Psoas muscle (tissue), 8 donors: ENCODE measurements at places on chromosomes 11 and 22. TPM values are rescaled to one million over a fixed set of nuclear protein-coding genes. Genes with fewer than 3 reads are reported as not detected.

FAM180B gene
- not detected for total RNA-seq

LRP5 gene
- 19.2 TPM for total RNA-seq

CACNA1I gene
- 0.04 TPM for total RNA-seq

SYT9 gene
- total RNA-seq: not detected

CREB3L1 gene
- 2.2 TPM for total RNA-seq

GGT1 gene
- 0.93 TPM for total RNA-seq

PKDREJ gene
- not detected for total RNA-seq

DNA sequence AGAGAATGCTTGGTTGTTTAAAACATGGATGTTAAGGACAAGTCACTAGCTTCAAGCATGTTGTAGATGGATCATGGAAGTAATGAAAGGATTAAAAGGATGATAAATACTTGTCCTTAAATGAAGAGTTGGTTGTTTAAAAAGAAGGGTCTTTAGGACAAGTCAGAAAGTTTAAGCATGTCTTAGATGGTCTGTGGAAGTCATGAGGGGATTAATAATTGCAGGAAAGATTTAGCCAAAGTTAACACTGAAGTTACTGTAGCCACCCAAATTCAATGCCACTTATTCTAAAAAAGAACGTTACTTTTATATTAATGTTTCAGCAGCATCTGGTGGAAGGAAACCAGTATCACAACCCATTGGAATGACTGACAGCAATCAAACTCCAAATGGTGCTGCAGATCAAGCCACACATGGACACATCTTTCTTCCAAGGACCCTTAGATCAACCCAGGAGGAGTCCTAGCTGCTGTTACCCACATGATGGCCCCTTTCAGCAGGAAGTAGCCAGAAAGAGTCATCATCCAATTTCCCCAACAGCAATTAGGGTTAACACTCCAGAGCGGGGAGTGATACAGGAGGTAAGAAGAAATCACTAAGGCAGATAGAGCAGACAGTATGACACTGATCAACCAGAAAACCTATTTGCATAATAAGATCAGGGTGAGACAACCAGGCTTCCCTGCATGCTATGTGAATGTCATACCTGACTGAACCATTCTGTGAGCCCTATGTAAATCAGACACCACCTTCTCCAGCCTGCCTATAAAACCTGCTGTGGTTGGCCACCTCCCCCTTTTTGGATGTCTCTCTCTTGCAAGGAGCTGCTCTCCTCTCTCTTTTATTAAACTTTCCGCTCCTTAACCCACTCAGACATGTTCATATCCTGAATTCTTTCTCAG lies 88.4 kb upstream of the GNAZ start:
- DNase-seq: no peak

GRCh38 chr11:69110451-69110850 lies 45.3 kb upstream of the SMIM38 start:
- no peak for DNase-seq

DNA sequence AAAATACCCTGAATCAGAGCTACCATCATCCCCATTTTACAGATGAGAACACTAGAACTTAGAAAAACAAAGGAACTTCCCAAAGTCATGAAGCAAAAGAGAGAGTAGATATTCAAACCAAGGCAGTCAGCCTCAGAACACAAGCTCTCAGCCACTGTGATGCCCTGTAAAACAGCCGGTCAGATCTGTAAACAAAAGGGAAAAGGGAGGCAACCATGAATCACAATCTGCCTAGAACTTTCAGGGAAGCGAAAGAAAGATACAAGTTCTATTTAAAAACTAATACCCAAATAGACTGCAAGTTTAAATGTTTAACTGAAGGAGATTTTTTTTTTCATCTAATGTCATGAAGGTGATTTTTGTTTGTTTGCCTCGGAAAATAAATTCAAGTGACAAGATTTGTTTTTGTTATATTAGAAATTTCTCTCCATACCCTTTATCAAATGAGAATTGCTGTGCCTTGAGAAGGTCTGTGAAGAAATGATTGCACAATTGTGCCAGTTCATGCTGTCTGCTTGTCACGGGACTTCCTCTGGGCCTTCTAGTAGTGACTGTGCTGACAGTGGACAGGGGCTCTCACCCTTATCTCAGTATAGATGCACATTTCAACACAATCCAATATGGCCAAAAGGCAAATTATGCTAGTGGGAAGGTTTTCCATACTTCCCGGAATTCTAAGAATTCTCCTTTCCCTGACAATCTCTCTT lies 11.7 kb downstream of the SAA1 start:
- DNase-seq: no peak

DNA sequence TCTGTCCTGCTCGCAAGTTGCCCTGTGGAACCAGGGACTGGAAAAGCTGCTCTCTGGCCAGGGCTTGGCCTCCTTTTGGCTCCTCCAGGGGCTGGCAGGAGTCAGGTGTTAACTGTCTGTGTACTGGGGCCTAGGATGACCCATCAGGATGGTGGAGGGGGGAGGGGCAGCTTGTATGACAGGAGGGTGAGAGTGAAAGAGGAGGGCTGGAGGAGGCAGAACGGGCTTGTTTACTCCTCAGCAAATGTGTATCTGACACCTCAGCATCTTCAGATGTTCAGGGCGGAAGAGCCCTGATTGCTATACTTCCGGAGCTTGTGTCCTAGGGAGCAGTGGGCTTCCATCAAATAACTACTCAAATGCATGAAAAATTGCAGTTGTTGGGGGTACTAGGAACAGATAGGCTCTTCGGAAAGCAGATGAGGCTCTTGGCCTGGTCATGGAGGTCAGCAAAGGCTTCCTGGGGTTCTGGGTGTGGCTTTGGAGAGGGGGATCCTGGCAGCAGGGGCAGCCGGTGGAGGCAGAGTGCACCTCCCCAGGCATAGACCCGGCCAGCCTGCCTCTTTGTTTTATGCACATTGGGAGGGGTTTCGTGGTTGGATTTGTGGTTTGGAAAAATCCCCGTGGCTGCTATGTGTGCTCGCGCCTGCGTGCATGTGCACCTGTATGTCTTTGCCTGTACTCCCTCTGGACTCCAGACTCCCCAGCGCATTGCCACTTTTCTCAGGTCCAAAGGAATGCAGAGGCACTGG lies 31.2 kb downstream of the CD82 start:
- DNase-seq: no peak

DNA sequence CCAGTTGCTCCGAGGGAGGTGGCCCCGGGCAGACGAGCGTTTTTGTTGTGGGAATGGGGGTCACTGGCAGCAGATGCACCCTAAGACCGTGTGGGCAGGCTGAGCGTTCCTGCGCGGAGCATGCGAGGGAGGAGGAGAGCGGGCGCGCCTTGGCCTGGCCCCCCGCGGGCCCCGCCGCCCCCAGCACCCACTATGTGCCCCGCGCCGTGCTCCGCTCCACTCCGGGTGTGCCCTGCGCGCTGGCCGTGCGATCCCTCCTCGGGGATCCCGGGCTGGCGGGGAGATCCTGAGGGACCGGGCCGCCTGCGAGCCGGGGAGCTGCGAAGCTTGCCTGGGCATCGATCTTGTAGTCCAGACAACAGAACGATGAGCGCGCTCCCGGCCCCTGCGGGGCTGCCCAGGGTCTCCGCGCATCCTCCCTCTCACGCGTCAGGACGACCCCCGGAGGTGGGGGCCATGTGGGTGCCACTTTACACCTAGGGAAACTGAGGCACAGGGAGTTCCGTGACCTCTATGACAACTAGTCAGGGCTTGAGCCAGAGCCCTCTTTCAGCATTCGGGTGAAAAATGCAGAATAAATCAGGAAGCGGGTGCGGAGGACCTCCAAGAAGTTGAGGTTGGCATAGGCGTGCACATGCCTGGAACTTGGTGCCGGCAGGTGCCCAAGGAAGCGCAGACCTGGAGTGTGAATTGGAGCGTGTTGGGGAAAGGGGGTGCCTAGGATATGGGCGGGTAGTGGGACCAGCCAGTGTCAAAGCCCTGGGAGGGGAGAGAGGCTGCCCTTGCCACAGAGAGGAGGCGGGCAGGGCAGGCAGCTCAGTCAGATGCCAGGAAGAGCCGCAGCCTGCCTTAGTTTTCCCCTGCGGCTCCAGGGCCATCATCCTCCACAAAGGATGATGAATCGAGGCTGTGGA lies 1.3 kb upstream of the KMT5B start:
- DNase-seq: peak; percentile 23

DNA sequence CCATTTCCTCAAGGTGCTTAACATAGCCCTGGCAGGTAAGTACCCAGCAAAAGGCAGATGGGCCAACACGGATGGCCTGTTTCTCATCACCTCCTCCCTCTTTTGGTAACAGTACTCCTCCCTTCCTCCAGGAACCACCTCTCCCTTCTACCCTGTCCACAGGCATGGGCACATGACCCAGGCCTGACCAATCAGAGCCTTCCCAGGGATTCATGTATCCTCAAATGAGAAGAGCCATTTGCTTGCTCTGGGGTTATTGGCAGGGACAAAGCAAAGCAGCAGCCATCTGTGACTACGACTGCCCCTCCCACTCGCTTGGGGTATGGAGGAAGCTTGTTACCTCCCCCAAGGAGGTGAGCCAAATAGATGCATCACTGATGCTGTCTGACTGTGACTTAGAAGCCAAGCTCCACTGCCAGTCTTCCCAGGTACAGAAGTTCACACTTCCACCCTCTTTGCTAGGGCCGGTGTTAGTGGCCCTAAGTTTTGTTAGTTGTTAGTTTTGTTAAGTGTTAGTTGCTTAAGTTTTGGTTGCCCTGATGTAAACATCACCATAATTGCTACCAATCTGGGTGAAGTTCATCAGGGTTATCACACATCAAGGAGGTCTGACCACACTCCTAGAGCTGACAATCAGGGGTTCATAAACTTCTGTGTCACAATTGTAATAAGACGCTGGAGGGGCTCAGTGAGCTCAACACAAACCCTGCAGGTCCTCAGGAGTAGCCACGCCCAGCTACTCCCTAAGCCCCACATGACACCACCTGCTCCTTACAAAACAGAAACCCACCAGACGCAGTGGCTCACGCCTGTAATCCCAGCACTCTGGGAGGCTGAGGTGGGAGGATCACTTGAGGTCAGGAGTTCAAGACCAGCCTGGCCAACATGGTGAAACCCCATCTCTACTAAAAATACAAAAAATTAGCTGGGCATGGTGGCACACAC lies 57.3 kb downstream of the ARFGAP3 start:
- DNase-seq: no peak

- no peak for DNase-seq
These were observed 409.4 kb downstream of the METTL15 start for GRCh38 chr11:28517621-28518020.

DNA sequence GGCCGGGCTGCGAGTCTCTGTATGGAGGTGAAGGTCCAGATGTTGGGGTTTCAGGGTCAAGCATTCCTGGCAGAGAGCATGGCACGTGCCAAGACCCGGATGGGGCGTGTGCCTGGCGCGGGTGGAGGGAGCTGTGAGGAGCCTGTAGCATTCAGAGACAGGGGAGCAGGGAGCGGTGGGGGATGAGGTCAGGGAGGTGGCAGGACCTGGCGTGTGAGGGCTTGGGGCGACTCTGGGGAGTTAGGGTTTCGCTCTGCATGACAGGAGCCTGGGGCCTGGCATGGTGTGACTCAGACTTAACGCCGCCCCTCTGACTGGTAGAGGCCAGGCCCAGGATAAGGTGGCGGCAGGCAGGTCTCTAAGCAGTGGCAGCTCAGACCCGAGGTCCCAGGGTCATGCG lies 103.0 kb downstream of the KCNQ1 start:
- peak; percentile 11 for DNase-seq

- no peak for DNase-seq
These were observed 13.9 kb downstream of the CRTAM start for GRCh38 chr11:122852074-122852795.

DNA sequence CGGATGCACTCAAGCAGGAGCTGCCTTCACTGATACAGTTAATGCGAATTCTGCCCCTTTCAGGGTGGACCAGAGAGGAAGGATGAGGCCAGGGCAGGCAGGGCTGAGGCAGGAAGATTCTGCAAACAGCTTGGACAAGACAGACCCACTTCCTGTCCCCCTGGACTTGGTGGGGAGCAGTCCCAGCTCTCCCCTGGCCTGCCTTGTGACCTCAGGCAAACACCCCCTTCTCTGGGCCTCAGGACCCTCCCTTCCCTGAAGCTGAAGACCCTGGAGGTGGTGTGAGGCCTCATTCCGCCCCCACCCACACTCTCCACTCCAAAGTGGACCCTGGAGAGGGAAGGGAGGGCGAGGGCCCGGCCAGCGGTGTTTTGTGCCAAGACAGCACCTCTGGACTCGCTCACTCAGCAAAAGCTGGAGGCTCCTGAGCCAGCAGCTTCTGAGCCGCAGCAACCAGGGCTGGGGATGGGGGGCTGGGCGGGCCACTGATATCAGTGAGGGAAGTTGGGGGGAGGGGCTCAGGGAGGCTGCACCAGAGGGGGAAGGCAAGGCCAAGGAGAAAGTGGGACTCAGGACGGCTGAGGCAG lies 8.5 kb downstream of the RAB3IL1 start:
- peak; percentile 63 for DNase-seq

- DNase-seq: no peak
These were observed 29.8 kb downstream of the SIK3 start for GRCh38 chr11:117068303-117068860.

DNA sequence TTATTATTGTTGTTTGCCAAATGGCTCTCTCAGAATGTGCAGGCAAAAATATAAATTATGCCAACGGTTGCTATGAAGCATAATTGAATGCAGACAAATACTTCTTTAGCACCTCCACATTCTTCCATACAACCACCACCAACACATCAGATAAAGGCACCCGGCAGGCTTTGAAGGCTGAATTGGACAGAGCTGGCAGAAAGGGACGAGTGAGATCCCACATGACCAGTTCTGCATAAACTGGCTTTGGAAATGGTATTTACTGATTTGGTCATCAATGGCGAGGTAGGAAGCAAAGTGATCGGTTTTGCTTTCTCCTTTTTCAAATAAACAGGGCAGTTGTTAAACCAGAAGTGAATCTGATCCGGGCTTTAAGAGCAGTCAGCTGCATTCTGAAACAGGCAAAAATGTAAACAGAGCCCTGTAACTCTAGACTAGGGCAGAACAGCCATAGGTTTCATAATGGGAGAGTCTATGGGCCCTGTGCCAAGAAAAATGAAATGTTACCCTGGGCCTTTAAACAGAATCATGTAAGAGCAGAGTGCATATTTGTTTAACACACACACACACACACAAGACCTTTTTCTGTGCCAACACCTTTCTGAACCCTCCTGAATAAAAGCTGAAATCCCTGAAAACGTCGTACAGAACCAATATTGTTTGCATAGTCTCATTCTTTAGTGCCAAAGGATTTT lies 97.7 kb downstream of the MPPED2 start:
- no peak for DNase-seq

DNA sequence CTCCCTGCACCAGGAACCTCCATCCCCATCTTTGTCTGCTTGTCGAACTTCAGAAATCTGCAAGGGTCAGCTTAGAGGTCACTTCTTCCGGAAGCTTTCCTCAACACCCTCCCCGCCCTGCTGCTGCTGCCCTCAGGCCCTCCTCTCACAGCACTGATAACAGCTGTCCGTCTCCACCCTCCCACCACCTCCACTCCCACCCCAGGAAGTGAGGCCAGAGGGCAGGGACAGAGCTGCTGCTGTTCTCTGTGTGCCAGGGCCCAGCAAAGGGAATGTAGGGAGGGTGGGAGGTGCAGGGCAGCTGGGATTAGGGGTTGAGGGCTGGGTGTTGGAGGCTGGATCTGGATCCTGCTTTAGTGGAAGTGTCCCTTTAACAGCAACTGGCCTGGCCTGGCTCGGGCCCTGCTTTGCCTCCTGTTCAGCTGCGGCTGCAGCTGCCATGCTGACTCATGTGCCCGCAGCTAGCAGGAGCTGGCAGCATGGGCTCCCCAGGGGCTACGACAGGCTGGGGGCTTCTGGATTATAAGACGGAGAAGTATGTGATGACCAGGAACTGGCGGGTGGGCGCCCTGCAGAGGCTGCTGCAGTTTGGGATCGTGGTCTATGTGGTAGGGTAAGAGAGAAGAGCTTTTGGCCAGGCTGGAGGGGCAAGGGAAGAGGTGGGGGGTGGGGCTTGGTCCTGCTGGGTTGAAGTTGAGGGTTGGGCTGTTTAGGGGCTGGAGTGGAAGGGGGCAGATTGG lies at the start of gene P2RX6:
Gene P2RX6 (plus strand): TSS at position 440 of the 740 bp plus-strand sequence. CDS start 10 bp downstream, at position 450.
- peak; percentile 70 for DNase-seq

GRCh38 chr11:44011797-44012196 lies 36.0 kb upstream of the ACCSL start:
- no peak for DNase-seq
